ENCODE measurements at places on chromosomes 7 and 10.
A peak's percentile ranks its signal among the peaks of the same experiment; 100 is the strongest.

- DNase-seq, result no peak
These were observed 6.6 kb downstream of the YWHAG start for GRCh38 chr7:76352193-76352592.

DNA sequence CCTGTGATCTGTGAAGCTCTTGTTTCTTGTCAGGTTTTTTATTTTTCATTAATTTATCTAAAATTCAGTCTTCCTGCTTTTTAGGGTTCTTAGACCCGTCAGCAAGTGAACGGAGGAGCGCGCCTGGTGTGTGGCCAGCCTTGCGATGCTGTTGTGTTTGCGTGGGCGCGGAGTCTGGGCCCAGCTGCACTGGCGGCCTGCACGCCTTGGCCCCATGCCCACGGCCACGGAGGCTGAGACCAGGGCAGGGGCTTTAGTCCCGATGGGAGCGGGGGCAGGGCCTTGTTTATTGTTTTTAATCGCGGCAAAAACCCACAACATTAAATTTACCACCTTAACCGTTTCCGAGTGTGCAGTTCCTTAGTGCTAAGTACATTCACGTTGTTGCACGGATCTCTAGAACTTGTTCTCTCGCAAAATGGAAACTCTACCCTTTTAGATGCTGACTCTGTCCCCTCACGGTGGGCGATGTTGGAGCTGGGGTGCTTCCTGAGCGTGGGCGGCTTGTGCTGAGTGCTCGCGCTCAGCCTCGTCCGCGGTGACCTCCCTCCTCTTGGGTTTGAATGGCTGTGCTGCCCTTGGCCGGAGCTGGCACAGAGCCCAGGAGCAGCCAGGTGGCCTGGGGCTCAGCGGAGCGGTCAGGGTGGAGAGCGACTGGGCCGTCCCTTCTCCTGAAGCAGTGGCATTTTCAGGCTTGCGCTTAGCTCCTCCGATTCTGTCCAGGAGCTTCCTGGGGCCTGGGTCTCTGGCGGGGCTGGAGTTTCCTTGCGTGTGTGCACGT is 69.1 kb downstream of the INPP5A start:
- no peak for DNase-seq

- DNase-seq, result no peak
These were observed 135.1 kb downstream of the NPY start for GRCh38 chr7:24419077-24419476.

- peak; percentile 64 for DNase-seq
These were observed 4.9 kb downstream of the TMEM270 start for GRCh38 chr7:73865738-73866445.

DNA sequence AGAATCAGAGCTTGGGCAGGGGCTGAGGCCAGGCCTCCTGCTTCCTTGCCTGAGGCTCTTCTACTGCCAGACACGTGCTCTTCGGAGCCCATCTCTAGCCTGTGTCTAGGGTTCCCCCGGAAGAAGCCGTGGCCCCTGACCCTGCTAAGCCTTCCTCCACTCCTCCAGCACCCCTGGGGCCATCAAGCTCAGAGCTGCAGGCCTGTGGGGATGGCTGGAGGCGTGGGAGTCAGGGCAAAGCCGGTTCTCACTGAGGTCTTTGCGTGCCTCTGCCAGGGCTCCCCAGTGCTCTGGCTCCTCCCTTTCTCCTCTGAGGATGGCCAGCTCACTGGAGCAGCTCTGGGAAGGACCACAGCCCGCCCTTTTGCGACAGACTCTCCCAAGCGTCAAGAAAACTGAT is 34.4 kb downstream of the GHRHR start:
- no peak for DNase-seq

DNA sequence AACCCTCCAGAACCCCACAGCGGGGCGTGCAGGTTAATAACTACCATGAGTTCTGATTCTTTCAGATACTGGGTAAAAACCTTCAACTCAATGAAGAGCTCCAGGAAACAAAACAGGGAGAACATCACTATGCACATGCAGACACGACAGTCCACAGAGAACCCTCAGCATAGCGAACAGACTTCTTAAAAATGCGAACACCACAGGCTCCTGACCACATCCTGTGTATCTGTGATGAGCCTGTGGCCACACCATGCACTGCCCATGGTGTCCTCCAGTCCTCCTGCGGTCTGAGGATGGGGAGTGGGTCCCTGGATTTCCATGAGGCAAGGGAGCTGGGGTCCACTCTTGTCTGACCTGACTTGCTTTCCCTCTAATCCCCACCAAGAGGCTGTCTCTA is 107.2 kb downstream of the COBL start:
- DNase-seq, result no peak

DNA sequence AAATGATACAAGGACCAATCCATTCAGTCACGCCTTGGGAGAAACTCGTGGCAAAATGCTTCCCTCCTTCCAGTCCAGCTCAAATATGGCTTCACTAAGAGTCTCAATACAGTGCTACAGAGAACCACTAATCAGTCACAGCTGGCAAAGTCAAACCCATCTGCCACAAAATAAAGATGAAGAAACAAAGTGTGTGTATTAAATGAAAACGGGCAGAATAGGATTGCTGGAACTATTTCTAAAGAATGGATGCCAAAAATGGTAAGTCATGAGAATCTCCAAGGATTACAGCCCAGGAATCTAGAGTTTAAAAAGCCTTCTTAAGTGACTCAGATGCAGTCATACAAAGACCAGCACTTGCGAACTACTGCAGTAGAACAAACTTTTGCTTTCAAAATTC is 61.9 kb downstream of the CACUL1 start:
- peak; percentile 85 for DNase-seq

- DNase-seq, result no peak
These were observed 727 bp downstream of the ATRNL1 start for GRCh38 chr10:115093776-115094408.
